Stimulated activated CD8-positive, alpha-beta memory T cell treated with anti-CD3 and anti-CD28 coated beads, Interleukin-7, amount 100 ng/mL, for 1 hour (primary cell): ENCODE measurements at places on chromosomes 4 and X.

- no peak for DNase-seq
Observed at GRCh38 chrX:118109065-118109464, 7.5 kb downstream of the KLHL13 start.

- no peak for DNase-seq
Observed at GRCh38 chr4:159564615-159565014, 461.7 kb downstream of the RAPGEF2 start.

DNA sequence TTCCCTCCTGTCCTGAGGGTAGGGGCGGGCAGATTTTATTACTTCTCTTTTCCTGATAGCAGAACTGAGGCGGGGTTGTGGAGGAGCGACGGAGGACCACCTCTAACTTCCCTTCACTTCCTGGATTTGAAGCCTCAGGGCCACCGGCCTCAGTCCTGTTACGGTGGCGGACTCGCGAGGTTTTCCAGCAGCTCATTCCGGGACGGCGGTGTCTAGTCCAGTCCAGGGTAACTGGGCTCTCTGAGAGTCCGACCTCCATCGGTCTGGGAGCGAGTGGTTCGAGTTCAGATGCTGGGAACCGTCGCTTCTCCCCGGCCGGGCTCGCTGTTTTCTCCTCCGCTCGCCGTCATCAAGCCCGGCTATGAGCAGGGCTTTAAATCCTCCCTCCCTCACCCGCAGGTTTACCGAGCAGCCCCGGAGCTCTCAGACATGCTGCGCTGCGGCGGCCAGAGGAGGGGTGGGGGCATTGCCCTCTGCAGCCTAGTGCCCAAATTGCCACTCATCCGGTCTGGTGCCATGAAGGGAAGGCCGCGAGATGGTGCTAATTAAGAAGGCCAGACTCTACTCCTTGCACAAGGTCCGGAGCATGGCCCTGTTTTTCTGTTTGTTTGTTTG lies 23.3 kb downstream of the HAND2 start:
- no peak for DNase-seq

DNA sequence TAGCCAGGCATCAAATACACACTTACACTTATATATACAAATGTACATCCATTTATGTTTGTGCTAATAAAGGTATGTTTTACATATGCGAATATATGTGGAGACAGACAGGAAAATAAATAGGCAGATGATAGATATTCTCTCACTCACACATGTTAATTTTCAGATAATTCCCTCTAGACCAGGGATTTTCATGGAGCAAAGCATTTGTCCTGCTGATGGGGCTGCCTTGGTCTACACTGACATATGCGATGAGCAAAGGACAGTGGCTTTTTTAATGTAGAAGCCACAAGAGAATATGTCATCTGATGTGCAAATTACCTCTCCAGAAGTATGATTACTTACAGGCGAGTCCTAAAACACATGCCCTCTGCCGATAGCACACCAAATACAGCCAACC lies 224.5 kb downstream of the VEGFC start:
- no peak for DNase-seq

DNA sequence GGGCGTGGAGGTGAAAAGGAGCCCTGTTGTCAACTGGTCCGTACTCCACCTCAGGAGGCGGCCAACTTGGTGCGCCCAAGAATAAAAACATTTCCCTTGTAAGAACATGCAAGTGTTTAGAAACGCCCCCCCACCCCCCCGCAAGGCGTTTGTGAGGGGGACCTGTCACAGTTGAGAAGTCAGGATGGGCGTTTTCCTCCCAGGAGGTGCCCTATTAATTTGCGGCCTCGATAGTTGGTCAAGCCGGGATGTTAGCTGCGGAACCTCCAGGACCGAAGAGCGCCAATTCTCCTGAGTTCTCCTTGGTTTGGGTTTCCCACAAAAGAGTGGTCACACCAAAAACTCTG lies 651 bp upstream of the SAP30 start:
- no peak for DNase-seq

DNA sequence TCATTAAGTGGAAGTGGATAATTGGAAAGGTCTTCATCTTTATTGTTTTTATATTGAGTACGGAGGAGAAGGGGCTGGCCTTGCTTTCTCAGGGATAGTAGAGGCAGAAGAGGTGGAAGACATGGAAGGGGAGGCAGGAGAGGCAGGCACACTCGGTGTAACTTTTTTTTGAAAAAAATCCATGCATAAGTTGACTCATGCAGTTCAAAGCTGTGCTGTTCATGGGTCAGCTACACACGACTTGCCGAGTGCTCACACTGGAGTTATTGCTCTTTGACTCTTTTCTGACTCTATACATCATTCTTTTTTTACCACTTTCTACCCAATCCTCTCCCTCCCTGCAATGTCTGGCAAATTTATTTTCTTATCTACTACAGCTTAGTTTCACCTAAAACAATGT lies 158.3 kb upstream of the AADAT start:
- no peak for DNase-seq

DNA sequence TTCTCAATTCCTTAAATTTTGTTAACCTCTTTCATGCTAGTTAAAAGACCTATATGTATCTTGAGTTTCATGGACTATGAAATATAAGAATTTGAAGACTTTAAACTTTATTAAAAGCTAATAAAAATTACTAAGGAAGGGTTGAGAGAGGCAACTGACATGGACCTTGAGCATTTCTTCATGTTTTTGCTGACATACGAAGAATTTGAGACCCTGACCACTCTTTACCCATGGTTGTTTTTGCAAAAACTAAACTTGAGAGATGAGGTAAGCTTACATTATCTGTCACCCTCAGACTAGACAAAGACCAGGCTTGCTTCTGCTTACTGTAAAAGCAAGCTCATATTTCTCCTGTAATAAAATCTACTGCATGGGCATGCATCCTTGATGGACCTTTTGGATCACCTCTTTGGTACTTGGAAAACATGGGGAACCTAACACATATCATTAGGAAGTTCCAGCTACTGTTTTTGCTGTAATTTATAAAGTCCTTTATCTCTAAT lies 338.2 kb upstream of the PABPC4L start:
- no peak for DNase-seq

- DNase-seq = no peak
Observed at GRCh38 chr4:84530454-84530853, 31.4 kb upstream of the NKX6-1 start.

DNA sequence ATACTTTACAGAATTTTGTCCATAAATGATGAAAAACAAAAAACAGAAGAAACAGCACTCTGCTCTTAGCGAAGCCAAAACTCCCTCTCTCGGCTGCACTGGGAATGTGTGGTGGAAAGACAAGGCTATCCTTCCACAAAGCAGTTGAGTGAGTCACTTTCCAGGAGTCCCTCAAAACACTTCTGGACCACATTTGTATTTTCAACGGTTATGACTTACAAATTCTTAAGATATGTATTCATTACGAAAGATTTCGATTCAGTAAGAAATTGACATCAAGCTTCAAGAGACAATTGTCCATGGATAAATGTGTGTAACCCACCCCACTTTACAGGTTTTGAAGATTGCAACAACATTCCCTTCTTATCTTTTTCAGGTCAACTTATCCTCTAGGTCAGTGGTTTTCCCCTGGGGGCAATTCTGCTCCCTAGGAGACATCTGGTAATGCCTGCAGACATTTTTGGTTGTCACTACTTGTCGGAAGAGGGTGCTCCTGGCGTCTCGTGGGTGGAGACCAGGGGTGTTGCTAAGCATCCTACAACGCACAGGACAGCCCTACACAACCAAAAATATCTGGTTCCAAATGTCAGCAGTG lies 66.7 kb upstream of the MTNR1A start:
- DNase-seq = no peak

DNA sequence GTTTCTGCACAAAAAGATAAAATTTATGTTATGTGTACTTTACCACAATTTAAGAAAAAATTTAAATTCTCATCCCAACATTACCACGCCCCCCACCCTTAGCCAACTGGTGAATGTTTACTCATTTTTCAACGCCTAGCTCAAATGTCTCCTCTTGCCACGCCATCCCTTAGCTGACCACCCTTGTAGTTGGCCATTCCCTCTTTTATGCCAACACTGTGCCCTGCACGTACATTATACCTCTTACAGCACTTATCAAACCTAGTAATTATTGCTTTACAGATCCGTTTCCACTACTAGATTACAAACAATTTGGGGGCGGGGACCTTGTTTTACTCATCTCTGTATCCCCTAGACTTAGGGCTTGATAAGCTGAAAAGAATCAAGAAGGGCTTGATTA lies 644 bp downstream of the ERCC6L start:
- no peak for DNase-seq

DNA sequence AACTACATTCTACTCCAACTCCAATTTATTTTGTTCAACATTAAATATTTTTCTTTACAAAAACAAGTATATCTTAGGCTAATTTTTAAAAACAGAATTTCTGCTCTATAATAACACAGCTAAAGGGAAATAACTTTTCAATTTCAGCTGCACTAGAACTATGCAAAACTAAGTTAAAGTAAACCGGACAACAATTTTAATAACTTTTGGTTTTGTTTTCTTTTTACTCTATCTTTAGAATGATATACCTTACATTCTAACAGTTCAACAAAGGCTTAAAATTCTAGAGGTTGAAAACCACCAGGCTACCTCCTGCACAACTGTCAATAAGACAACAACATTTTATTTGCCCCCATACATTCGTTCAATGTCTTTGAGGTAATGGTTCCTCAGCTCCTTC lies 18.7 kb upstream of the KCNE5 start:
- no peak for DNase-seq

DNA sequence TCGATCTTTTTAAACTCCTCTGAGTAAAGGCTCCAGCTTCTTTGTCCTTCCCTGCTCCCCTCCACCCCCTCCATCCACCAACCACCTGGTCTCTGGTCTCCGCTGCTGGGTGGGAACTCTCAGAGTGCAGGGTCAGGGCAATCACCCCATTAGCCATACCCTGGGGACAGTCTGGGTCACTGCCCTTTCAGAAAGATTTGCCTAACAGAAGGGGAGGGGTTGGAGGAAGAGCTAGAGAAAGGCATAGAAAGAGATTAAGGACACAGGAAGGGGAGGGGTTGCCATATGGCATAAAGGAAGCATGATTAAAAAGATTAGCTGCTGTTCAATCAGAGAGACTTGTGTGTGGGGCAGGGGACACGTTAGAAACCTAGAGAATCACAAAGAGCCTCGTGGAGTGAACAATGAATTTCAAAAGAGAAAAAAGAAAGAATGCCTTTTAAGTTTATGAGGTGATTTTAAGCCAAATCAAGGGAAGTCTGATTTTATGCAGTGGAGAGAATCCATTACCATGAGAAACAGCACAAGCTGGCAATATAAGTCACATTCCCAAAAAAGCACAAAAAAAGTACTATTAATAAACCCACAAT lies 115.5 kb upstream of the ACSL4 start:
- DNase-seq = no peak

DNA sequence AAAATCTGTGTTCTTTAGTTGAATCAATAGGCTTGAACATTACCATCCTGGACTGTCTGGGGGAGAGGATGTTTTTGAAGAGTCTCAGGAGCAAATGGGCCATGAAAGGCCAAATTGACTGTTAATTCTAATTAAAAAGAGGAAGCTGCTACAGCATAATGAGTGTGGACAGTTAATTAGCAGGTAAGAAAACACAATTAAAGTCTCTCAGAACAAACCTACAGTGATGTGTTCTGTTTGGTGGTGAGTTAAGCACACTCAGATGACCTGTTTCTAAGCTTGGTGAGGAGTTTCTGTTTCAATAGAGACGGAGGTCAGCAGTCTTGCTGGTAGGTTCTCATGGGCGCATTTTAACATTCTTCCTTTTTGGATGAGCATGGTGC lies 68.1 kb downstream of the DRD5 start:
- DNase-seq = no peak

GRCh38 chr4:155526452-155527169 lies 140.0 kb upstream of the GUCY1A1 start:
- DNase-seq = no peak

- DNase-seq = no peak
Observed at GRCh38 chr4:148735432-148736155, 293.4 kb upstream of the NR3C2 start.

DNA sequence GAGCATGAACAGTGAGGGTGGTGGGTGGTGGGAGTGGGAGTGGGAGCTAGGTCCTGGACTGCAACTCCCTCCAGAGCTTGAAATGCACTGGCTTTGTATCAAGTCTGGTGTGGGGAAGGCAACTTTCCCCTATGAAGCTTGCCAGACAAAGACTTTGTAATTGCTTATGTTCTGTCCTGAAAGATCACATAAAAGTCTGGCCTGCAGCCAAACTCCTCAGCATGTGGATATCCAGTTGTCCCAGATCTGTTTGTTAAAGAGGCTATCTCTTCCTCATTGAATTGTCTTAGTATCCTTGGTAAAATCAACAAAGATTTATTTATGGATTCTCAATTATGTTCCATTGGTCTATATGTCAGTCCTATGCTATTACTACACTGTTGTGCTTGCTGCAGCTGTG lies 607.9 kb downstream of the GLUD2 start:
- DNase-seq = no peak

- DNase-seq = no peak
Observed at GRCh38 chrX:130725519-130725918, 177.5 kb downstream of the ENOX2 start.

GRCh38 chr4:147732518-147733235 lies 789 bp downstream of the ARHGAP10 start:
- DNase-seq = no peak

GRCh38 chr4:39908284-39908683 lies 69.4 kb downstream of the PDS5A start:
- no peak for DNase-seq

GRCh38 chr4:117817301-117817700 lies 217.0 kb upstream of the NDST3 start:
- DNase-seq = no peak

- no peak for DNase-seq
Observed at GRCh38 chrX:107707866-107708265, 67.7 kb downstream of the TSC22D3 start.
